ENCODE measurements at places on chromosomes 12 and 14.
A peak's percentile ranks its signal among the peaks of the same experiment; 100 is the strongest.

DNA sequence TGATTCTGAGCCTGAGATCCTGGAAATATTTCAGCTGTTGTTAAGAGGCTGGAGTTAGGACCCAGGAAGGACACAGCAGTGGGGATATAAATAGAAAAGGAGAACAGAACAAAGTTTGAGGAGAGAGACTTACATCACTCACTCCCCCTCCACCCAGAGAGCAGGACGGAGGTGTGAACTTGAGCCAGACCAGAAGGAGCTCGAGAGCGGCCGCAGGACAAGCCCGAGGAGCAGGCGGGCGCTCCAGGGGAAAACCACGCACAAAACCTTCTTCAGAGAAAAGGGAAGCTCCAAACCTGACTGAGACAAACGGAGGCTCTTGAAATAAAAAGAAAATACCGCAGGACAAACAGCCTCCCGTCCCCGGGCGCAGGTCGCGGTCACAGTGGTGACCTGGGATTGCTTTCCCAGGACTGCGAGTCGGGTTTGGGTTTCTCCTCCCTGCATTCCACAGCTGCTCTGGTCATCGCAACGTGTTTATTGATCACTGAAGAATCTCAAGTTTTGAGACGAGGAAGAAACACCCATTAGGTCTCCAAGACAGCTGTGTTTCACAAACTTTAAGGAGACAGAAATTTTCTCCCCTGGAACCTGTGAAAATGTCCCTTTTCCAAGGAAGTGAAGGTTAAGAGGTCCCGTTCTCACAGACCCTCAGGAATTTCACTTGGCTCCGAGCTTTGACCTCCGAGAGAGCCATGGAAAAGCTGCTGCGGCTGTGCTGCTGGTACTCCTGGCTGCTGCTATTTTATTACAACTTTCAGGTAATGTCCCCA, at the start of gene ADGRD1:
ADGRD1 (plus strand) TSS at position 137 of the 773 bp plus-strand sequence; CDS start at position 696, 559 bp downstream.
- no peaks in the 10 kb centered on the region for H3K27me3 ChIP-seq
- no peak within 1 kb of the TSS for H3K4me3 ChIP-seq
- no peaks in the 10 kb centered on the region for H3K4me1 ChIP-seq
- H3K36me3 ChIP-seq: 0 out of 2 replicates have a peak, but pooled peaks cover 4% of the 10 kb centered on the region
- H3K27ac ChIP-seq: no peak within 1 kb of the TSS

GRCh38 chr12:63079791-63080502, 71.1 kb downstream of the AVPR1A start:
- no peaks in the 10 kb centered on the region for H3K4me1 ChIP-seq
- no peak overlapping the region for H3K4me3 ChIP-seq
- H3K27me3 ChIP-seq: no peaks in the 10 kb centered on the region
- no peak overlapping the region for H3K27ac ChIP-seq
- H3K36me3 ChIP-seq: no peaks in the 10 kb centered on the region
- no peak for DNase-seq

DNA sequence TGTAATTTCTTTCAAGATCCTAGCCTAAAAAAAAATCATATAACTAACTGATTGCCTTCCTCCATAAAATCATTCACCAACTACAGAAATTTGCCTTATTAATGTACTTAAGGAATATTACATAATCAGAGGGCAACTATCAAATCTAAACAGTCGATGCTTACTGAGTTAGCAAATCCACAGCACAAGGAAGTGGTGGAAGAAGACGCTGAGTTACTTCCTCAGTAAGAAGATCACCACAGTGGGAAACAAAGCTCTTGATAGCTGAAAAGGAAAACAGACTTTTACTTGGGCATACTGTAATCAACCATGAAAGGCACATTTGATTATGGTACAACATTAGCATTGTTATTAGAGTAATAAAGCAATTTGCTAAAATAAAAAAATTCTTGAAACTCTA, 48.7 kb downstream of the HEATR5A start:
- H3K27me3 ChIP-seq: no peaks in the 10 kb centered on the region
- H3K27ac ChIP-seq: no peak overlapping the region
- H3K36me3 ChIP-seq: peaks cover 2% of the 10 kb centered on the region

DNA sequence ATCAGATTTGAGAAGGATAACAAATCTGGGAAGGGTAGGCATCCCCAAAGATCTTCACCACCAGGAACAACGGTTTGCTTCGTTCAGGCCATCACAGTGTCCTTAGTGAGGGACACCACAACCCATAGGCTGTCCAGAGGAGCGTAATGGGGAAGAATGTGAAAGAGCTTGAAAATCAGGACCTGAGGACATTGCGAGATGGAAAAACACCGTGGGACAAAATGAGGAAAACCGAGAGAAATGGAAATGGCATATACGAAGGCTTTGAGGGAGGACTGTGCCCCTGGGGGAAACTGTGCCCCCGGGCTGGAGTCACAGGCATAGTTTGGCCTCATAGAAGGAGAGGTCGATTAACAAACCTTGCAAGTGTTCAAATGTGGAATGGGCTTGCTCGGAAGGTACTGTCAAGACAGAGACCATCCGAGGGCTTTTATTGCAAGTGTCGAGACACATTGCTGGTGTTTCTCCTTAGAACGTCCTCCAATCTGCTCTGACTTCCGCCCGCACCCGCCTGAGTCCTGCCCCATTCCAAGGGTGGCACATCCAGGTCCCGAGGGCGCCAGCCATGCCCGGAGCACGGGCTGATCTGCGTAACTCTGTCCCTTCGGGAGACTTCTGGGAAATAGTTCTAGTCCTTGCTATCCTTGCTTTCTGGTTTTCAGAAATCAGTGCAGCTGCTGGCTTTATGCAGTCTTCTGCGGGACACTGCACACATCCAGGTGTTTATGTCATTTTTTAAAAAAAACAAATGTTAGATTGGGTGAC, 885 bp upstream of the PALS1 start:
- peak overlapping the region; percentile 81 for H3K4me3 ChIP-seq
- peaks cover 3% of the 10 kb centered on the region for H3K27me3 ChIP-seq
- H3K27ac ChIP-seq: peak overlapping the region; percentile 11
- no peaks in the 10 kb centered on the region for H3K4me1 ChIP-seq
- H3K36me3 ChIP-seq: no peaks in the 10 kb centered on the region
- peak; percentile 42 for DNase-seq

DNA sequence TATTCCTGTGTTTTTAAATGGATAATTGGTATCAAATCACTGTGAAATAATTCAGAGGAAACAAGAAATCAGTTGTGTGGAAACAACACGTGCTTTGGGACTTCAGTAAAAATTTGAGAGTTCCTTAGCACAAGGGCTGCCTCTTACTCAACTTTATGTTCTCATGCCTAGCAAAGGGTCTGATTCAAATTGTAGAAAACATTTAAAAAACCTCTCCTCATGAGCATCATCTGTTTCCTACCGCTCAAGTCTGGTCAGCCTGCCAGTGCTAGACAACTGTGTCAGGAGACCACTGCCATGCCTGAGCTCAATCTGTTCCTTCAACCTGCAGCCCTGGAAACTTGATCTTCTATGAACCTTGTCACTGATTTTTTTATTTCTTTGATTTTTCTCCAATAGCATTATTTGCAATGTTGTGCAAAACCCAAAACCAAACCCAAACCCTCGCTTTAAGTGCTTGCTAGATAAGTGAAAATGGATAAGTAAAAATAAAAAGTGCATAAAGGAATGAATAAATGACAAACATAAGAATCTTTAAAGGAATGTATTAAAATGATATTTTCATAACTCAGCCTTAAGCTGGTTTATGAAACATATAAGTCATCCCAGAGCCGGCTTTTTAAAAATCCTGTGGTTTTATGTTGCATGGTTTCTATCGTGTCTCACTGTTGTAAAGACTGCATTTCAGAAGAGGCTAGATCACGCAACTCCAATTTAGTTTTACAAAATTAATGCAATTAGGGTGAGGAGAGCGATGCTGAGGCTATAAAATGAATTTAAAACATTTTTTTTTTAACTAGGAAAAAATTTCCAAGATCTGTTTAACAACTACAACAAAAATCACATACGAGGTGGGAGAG, 361.2 kb upstream of the PDE3A start:
- H3K36me3 ChIP-seq: peaks cover 4% of the 10 kb centered on the region
- no peak for DNase-seq
- no peaks in the 10 kb centered on the region for H3K4me1 ChIP-seq

DNA sequence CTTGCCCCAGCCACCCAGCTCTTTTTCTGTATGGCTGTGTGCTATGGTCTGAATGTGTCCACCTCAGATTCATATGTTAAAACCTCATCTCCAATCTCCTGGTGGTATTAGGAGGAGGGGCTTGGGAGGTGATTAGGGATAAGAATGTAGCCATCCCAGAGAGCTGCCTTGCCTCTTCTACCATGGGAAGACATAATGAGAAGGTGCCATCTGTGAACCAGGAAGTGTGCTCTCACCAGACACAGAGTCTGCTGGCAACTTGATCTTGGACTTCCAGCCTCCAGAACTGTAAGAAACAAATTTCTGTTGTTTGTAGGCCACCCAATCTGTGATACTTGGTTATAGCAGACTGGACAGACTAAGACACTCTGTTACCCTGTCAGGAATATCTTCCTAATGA, 22.8 kb upstream of the JPH4 start:
- no peak overlapping the region for H3K27ac ChIP-seq
- no peak for DNase-seq
- H3K27me3 ChIP-seq: no peaks in the 10 kb centered on the region
- H3K4me3 ChIP-seq: no peak overlapping the region

DNA sequence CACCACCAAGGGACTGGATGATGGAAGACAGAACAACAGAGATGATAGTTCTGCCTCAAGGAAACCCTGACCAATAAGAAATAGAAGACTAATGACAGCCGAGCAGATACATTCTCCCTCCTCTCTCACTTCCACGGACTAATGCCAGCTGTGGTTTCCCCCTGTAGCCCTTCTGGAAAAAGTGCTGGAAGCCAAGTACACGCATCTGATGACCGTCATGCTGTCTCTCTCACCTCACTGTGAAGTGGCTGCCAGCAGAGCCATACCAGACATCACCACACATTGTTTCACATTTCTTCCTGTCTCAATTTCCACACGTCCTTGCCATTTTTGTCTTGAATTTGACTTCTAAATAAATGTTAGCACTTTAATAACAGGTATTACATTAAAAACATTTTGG, 2.9 kb downstream of the TAS2R43 start:
- no peak overlapping the region for H3K4me3 ChIP-seq
- peaks cover under 1% of the 10 kb centered on the region for H3K36me3 ChIP-seq
- DNase-seq: no peak
- H3K27ac ChIP-seq: no peak overlapping the region
- H3K27me3 ChIP-seq: no peaks in the 10 kb centered on the region

DNA sequence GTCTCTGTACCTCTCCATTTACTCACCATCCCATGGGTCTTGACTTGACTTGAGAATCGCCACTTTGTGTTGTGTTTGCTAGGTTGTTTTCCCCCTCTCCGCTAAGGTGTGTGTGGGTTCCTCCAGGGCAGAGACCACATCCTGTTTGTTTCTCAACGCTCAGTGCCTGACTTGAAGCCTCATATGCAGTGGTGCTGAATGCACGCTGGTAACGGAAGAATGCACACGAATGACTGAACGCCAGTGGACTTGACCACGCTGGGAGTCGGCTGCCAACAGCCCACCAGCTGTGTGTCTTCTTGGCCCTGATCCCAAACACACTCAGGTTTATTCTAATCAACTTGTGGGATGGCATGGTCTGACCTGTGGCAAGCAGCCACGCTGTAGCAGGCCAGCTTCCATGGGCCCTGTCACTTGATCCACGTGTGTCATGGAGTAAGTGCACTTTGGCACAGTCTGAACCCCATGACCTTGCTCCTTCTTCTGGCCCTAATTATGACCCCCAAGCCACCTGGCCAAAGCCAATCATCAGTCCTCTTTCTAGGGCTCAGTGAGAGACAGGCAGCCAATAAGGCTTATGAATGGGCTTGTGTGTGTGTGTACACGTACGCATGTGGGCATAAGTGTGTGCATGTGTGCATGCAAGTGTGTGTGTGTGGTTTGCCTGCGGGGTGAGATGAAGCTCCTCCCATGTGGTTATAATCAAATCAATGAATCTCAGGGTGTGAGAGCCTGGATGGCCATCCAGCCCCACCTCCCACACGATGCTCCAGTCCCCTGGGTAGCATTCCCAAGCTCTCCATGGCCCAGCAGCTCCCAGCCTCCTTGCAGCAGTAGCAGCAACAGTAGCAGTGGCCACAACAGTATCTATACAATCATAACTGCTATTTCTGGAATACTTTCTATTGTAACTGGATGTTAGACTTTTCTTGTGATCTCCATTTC, 6.4 kb upstream of the TC2N start:
- H3K4me3 ChIP-seq: no peak overlapping the region
- no peak for DNase-seq
- no peaks in the 10 kb centered on the region for H3K36me3 ChIP-seq
- no peak overlapping the region for H3K27ac ChIP-seq
- H3K27me3 ChIP-seq: no peaks in the 10 kb centered on the region
- no peaks in the 10 kb centered on the region for H3K4me1 ChIP-seq

DNA sequence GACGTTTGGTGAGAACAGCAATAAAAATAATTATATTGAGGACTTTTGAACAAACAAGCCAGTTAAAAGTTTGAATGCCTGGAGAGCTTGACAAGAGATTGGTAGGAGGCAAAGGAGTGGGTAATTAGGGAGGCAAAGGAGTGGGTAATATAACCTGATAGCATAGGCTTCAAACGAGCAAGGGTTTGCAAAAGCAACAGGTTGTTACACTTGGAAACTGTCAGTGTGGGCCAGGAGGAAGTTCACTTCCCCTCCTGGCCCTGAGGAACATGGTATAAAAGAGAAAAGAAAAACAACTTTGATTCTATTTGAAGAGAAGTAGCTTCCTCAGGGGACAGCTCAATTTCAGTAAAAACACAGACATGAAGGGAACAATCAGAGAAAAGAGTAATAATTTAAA, 121.7 kb downstream of the CCER1 start:
- DNase-seq: no peak
- no peak overlapping the region for H3K4me3 ChIP-seq
- H3K36me3 ChIP-seq: no peaks in the 10 kb centered on the region
- H3K4me1 ChIP-seq: no peaks in the 10 kb centered on the region
- no peaks in the 10 kb centered on the region for H3K27me3 ChIP-seq
- H3K27ac ChIP-seq: no peak overlapping the region

- no peaks in the 10 kb centered on the region for H3K4me1 ChIP-seq
- no peak overlapping the region for H3K27ac ChIP-seq
- no peak overlapping the region for H3K4me3 ChIP-seq
- H3K36me3 ChIP-seq: no peaks in the 10 kb centered on the region
- DNase-seq: no peak
These were observed 60.8 kb downstream of the NDUFA12 start for GRCh38 chr12:94942663-94943062.

DNA sequence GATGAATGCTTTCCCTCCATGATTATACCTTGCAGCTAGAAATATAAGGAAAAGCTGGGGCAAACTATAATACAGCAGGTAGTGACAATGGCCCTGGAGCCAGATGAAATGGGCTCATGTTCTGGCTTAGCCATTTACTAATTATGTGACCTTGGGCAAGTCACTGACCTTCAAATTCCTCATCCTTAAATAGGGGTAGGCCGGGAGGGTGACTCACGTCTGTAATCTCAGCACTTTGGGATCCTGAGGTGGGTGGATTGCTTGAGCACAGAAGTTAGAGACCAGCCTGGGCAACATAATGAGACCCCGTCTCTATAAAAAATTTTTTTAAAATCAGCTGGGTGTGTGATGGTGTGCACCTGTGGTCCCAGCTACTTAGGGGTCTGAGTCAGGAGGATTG, 155.4 kb downstream of the C12orf75 start:
- no peaks in the 10 kb centered on the region for H3K4me1 ChIP-seq
- no peak overlapping the region for H3K4me3 ChIP-seq
- no peaks in the 10 kb centered on the region for H3K27me3 ChIP-seq
- no peak overlapping the region for H3K27ac ChIP-seq
- H3K36me3 ChIP-seq: no peaks in the 10 kb centered on the region

- H3K27me3 ChIP-seq: no peaks in the 10 kb centered on the region
- no peak for DNase-seq
These were observed 249.2 kb downstream of the NELL2 start for GRCh38 chr12:44626883-44627282.
